PC-9 (cell line): ENCODE measurements at places on chromosomes 2 and 18.

- H3K36me3 ChIP-seq = no peaks in the 10 kb centered on the region
- no peak overlapping the region; the same call in 1 of the 2 replicates for H3K4me3 ChIP-seq
- no peak overlapping the region for H3K27ac ChIP-seq
- peaks cover 81% of the 10 kb centered on the region for H3K27me3 ChIP-seq
- DNase-seq = no peak
These were observed 3.6 kb downstream of the BCL11A start for GRCh38 chr2:60549928-60550177.

- no peak overlapping the region for H3K4me3 ChIP-seq
- no peaks in the 10 kb centered on the region for H3K4me1 ChIP-seq
- DNase-seq = no peak
- H3K36me3 ChIP-seq = no peaks in the 10 kb centered on the region
- no peaks in the 10 kb centered on the region for H3K27me3 ChIP-seq
These were observed 111.7 kb upstream of the KLHL14 start for GRCh38 chr18:32884543-32884942.

GRCh38 chr2:219907011-219907365, 279.6 kb downstream of the SLC4A3 start:
- H3K27ac ChIP-seq = no peak overlapping the region
- no peaks in the 10 kb centered on the region for H3K36me3 ChIP-seq
- no peak for DNase-seq

- H3K4me1 ChIP-seq = no peaks in the 10 kb centered on the region
- H3K27ac ChIP-seq = no peak overlapping the region
- H3K4me3 ChIP-seq = no peak overlapping the region
- DNase-seq = no peak
- no peaks in the 10 kb centered on the region for H3K36me3 ChIP-seq
These were observed 89.6 kb downstream of the UXS1 start for GRCh38 chr2:106104332-106105062.

DNA sequence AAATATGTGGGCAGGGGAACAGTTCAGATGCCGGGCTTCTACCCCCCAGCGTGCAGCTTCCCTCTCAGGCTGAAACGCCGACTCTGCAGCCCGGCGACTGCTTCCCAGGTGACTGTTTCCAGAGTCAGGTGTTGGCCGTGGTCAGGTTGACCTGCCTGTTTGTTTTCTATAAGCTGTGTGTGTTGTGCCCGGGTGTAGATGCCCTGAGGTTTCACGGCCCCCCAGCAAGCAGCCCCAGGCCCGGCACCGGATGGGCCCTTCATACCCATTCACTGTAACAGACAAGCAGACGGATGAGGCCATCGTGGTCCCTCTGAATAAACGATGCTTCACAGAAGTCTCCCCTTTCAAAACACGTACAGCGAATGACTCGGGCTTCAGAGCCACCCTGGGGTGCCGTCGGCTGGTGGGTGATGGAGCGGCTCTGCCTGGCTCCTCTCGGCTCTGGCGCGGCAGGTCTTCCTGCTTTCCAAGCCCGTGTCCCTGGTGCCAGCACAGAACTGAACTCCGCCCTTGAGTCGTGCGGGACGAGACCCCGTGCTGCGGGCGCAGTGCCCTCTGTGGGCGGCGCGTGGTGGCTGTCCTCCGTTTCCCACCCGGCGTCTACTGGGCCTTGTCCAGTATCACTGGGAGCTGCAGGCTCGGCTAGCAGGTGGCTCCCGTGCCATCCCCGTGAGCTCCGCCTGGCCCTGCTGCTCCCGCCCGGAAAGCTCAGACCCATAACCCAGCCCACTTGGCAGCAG, 15.0 kb upstream of the KCNG2 start:
- no peak for DNase-seq
- peaks cover 37% of the 10 kb centered on the region for H3K27me3 ChIP-seq
- H3K4me3 ChIP-seq = no peak overlapping the region
- H3K36me3 ChIP-seq = no peaks in the 10 kb centered on the region
- H3K4me1 ChIP-seq = no peaks in the 10 kb centered on the region
- no peak overlapping the region for H3K27ac ChIP-seq

DNA sequence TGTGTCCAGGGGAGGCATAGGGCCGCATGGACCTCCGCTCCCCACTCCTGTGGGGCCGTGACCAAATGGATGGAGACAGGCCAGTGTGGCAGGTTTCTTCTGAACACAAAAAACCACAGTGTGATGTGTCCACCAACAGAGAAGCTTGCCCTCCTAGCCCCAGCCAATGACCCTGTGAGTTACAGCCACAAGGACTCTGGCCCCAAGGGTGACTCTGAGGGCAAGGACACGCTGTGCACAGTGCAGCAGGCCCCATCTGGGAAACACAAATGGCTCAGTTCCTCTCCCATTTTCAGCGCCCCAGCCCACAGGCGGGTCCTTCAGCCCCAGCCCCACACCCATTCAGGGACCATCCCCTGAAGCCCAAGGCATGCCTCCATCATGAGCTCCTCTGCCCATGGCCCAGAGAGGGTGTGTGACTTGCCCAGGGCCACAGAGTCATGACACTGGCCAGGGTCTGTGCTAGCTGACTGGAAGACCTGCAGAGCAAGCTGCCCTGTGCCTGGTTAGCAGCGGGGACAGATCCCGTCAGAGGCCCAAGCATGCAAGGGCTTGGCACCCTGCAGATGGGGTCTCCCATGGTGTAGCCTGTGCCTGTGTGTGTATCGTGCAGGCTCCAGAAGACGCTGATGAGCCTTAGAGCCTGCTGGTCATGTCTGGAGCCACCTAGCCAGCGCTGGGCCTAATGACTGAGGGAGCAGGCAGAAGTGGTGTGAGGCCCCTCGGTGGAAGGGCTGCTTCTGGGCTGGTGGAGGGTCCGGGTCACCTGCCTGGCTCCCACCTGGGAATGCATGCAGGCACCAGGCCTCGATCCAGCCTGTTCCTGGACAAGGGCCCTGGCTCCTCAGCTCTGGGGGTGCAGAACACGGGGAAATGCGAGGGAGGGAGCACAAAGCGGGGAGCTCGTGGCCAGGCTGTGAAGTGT, 47.7 kb downstream of the HS6ST1 start:
- H3K4me3 ChIP-seq = no peak overlapping the region
- no peak overlapping the region for H3K27ac ChIP-seq
- H3K27me3 ChIP-seq = no peaks in the 10 kb centered on the region
- H3K4me1 ChIP-seq = 0 out of 2 replicates have a peak, but pooled peaks cover 8% of the 10 kb centered on the region
- H3K36me3 ChIP-seq = peaks cover 6% of the 10 kb centered on the region; the same call in 1 of the 2 replicates

GRCh38 chr2:218263817-218264641, 3.2 kb downstream of the GPBAR1 start:
- H3K4me1 ChIP-seq = peaks cover 4% of the 10 kb centered on the region
- no peak overlapping the region for H3K4me3 ChIP-seq
- DNase-seq = no peak
- peaks cover 7% of the 10 kb centered on the region; the same call in 1 of the 2 replicates for H3K36me3 ChIP-seq
- H3K27me3 ChIP-seq = no peaks in the 10 kb centered on the region
- no peak overlapping the region for H3K27ac ChIP-seq

- DNase-seq = no peak
- no peaks in the 10 kb centered on the region for H3K27me3 ChIP-seq
- H3K27ac ChIP-seq = no peak overlapping the region
- H3K4me3 ChIP-seq = no peak overlapping the region
- H3K4me1 ChIP-seq = no peaks in the 10 kb centered on the region
These were observed 628.6 kb downstream of the NR4A2 start for GRCh38 chr2:155703917-155704316.

DNA sequence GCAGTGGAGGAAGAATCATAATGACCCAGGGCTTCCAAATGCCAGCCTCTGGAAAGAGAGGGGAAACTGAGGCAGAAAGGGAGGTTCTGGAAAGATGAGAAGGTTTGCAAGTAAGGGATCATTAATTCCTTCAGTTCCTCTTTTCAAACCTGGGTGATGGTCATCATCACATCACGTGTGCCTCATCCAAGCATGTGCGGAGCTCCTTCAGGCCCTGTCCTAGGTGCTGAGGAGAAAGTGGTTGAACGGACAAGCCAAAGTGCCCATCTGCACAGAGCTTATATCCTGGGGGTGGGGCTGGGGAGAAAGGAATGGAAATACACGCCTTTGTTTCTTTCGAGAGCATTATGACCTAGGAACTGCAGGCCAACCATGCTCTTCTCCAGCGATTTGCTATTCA, 60.2 kb upstream of the AFF3 start:
- H3K27ac ChIP-seq = no peak overlapping the region
- peaks cover 98% of the 10 kb centered on the region for H3K27me3 ChIP-seq
- no peaks in the 10 kb centered on the region for H3K36me3 ChIP-seq

- no peaks in the 10 kb centered on the region for H3K27me3 ChIP-seq
- peaks cover 12% of the 10 kb centered on the region; the same call in 1 of the 2 replicates for H3K36me3 ChIP-seq
- H3K4me1 ChIP-seq = peaks cover 55% of the 10 kb centered on the region
- peak; percentile 92 for DNase-seq
- H3K27ac ChIP-seq = peak overlapping the region; percentile 81
These were observed 84.4 kb upstream of the NARS1 start for GRCh38 chr18:57705832-57706595.

- no peak overlapping the region for H3K4me3 ChIP-seq
- no peaks in the 10 kb centered on the region for H3K36me3 ChIP-seq
- H3K27me3 ChIP-seq = no peaks in the 10 kb centered on the region
- no peaks in the 10 kb centered on the region for H3K4me1 ChIP-seq
These were observed 22.5 kb downstream of the UBR3 start for GRCh38 chr2:169849710-169850109.

- DNase-seq = no peak
- no peaks in the 10 kb centered on the region; the same call in 1 of the 2 replicates for H3K4me1 ChIP-seq
- no peak overlapping the region for H3K4me3 ChIP-seq
These were observed 162.0 kb downstream of the SH3BP4 start for GRCh38 chr2:235113854-235114253.
